ENCODE measurements at places on chromosomes 13 and 19.

- no peak for DNase-seq
Measured at GRCh38 chr13:43309311-43309710, 285.9 kb downstream of the DNAJC15 start.

DNA sequence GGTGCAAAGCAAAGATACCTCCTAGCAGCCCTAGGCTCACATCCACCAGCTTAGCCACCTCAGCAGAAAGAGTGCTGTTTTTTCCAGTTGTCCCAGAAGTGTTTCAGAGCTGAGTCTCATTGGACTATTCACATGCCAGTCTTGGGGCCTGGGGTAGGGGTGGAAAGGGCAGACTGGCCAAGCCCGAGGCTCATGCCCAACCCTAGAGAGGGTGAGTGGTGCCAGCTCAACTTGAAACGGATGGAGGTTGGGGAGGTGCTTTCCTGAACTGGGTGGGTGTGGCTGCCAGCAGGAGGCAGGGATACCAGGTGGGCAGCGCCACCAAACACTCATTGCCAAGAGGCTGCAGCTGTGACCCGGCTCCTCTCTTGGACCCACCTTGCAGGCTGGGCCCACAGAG lies 116.9 kb downstream of the DPF1 start:
- DNase-seq: no peak

DNA sequence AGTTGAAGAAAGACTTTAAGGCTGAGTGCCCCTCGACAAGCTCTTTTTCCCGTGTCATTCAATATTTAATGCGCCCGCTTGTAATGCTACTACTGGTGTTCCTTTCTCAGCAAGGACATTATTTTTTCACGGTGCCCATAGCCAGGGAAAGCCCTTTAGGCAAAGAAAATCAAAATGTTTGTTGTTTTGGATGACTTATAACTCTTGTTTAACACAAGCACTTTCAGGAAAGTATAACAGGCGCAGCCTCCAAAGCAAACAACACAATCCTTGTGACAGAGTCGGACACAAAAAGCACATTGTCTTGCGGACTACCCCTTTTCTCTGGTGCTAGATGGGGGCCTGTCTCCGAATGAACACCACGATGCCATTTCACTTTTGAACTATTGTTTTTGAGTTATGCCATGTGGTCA lies 12.4 kb downstream of the ZIC5 start:
- no peak for DNase-seq

- DNase-seq: no peak
Measured at GRCh38 chr19:19661675-19662251, 1.7 kb downstream of the ATP13A1 start.

GRCh38 chr19:35267353-35267817 lies 1.4 kb upstream of the USF2 start:
- peak; percentile 46 for DNase-seq

DNA sequence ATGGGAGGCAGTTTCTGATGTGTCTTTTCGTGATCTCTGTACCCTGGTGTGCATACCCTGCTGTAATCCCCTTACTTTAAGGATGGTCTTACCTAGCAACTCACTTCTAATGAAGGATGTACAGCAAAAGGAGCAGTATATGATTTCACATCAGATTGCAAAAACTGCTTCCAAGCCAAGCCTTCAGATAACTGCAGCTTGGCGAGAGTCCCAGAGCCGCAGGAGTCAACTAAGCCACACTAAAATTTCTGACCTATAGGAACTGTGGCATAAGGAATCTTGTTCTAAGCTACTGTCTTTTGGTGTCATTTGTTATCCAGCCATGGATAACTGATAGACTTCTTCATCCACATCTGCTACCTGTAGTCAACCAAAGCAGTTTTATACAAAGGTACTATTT lies 496.7 kb downstream of the GPC6 start:
- no peak for DNase-seq

DNA sequence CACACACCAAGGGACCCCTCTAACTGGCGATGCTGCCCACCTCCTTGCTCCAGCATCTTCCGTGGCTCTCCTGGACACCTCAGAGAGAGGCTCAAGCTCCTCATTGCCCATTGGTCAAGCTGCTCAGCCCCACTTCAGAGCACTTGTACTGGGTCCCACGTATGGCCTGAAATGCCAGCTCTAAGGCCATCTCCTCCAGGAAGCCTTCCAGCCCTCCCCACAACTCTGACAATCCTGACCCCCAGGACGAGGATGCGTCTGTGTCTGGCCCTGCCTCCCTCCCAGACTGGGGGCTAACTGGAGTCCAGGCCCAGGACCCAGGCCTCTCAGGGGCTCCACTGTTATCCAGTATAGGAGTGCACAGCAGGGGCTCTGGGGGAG lies 7.9 kb upstream of the HOMER3 start:
- no peak for DNase-seq

DNA sequence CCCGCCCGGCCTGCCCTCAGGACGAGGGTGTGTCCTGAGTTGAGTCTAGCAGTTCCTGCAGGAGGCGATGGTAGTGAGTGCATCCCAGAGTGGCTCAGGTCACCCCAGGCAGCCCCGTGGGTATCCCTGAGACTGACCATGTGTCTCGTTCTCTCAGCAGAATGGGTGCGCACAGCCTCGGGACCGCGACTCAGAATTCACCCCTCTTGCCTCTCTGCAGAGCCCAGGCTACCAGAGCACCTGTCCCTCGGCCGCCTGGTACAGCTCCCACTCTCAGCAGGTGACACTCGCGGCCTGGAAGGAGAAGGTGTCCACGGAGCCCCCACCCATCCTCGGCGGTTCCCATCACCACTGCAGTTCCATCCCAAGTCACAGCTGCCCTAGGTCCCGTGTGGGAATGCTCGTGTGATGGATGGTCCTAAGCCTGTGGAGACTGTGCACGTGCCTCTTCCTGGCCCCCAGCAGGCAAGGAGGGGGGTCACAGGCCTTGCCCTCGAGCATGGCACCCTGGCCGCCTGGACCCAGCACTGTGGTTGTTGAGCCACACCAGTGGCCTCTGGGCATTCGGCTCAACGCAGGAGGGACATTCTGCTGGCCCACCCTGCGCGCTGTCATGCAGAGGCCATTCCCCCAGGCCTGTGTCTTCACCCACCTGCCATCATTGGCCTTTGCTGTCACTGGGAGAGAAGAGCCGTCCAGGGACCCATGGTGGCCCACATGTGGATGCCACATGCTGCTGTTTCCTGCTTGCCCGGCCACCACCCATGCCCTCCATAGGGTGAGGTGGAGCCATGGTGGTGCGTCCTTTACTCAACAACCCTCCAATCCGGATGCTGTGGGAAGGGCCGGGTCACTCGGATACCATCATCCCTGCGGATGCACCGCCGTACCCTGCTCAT lies 87.1 kb upstream of the MCF2L start:
- no peak for DNase-seq

GRCh38 chr19:32868206-32868950 lies 1.2 kb downstream of the SLC7A9 start:
- no peak for DNase-seq

- no peak for DNase-seq
Measured at GRCh38 chr19:30778061-30778460, 405.9 kb downstream of the ZNF536 start.

- no peak for DNase-seq
Measured at GRCh38 chr19:41193430-41194156, 574 bp downstream of the CYP2S1 start.

- no peak for DNase-seq
Measured at GRCh38 chr19:54893406-54893805, 12.5 kb upstream of the NCR1 start.

- DNase-seq: no peak
Measured at GRCh38 chr13:62850331-62850730, 1434.7 kb upstream of the PCDH20 start.

DNA sequence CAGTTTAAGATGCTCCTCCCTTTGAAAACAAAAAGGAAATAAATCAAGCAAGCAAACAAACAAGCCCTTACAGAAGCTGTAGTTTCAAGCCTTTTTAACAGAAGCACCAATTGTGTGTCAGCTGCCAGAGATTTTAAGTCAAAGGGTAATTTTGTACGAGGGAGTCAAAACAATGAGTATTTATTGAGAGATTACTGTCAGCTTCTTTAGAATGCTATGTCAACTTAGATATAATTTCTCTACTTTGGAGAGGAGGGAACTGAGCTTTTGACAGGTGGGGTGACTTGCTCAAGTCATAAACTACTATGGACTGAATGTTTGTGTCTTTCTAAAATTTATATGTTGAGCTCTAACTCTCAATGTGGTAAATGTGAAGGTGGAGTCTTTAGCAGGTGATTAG lies 10.5 kb upstream of the CBY2 start:
- no peak for DNase-seq

DNA sequence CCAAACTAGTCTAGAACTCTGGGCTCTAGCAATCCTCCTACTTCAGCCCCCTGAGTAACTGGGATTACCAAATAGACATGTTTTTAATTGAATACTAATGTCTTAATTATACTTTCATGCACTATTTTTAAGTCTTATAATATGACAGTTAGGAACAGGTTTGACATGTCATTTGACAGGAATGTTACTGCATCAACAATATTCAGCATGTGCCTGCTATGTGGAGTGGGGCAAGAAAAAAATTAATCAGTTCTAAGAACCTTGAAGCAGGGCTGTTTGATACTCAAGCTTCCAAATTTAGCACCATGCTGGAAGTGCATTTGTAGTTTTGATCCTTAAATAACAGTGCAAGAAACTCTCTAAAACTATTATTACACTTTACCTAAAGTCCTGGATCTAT lies 265.3 kb downstream of the MZT1 start:
- DNase-seq: no peak

GRCh38 chr13:99911069-99911964 lies 60.2 kb downstream of the ZIC5 start:
- no peak for DNase-seq

DNA sequence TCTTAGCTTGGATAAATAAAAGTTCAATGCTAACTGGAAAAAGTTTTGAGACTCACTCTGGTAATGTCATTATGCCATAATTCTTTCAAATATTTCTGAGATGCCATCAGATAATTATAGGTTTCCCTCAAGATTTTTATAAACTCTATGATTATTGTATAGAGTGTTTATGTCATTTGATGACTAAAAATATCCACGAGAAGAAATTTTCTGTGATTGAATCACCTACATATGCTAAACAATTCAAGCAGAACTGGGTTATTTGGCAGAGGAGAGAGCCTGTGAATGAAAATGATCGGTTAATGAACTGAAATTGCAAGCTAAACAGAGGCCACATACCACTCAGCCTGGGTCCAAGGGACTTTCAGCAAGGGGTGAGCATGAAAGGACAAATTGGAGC lies 92.6 kb upstream of the TSC22D1 start:
- peak; percentile 43 for DNase-seq

GRCh38 chr19:882871-883497 lies 10.0 kb downstream of the MED16 start:
- DNase-seq: no peak

DNA sequence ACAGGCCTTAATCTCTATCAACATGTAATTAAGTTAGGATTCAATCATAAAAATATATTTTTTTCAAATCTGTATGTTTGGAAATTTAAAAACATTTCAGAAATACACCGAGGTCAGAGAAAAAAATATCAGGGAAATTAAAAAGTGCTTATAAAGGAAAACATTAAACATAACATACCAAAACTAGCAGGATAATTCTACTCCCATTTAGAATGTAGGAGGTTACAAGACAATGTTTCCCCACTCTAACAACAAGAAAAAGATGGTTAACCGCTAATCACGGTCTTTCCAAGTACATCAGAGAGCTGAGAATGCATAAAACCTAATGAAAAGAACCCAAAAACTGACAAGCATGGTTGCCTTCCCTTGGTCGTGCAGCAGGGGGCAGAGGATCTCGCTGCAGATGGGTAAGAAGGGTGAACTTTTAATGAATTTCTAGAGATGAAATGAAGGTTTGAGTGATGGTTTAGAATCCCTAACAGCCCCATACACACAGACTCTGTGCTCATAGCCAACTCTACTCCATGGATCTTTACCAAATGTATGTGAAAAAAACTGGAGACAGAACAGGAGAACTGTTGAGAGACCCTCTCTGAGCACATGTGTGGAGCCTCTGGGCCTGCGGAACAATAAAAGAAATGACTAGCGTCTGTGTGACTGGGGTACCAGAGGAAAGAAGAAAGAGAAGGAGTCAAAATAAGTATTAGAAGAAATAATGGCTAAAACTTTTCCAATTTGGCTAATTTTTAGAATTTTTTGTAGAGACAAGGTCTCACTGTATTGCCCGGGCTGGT lies 51.3 kb upstream of the LSM14A start:
- DNase-seq: no peak

GRCh38 chr19:3119693-3120380 lies 16.0 kb upstream of the GNA15 start:
- DNase-seq: no peak

- DNase-seq: peak; percentile 23
Measured at GRCh38 chr19:16496613-16496983, 404 bp downstream of the C19orf44 start.

GRCh38 chr13:46168783-46169182 lies 13.2 kb downstream of the LCP1 start:
- DNase-seq: no peak

GRCh38 chr13:88736026-88736425 lies 1064.9 kb downstream of the SLITRK5 start:
- DNase-seq: no peak

DNA sequence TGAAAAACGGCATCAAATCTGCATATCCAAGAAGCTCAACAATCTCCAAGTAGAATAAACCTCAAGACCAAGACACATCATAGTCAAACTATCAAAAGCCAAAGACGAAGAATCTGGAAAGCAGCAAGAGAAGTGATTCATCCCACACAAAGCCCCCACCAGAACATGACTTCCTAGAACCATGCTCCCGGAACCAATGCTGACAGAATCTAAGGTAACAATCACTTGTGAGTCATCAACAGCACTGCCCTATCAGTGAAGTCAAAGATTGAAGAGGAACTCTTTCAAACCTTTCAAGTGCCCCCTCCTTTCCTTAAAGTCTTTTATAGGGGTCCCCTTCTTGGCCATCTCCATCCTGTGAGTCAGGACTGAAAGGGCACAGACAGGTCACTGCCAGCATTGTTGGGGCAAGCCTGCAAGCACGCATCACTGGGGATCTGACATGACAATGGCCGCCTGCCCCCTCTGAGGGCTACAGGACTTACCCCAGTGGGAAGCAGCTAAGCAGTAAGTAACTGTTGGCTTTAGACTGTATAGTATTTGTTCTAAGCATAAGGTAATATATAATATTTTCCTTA lies at the start of gene CCDC70:
TSS of gene CCDC70 (plus strand) at position 247 of the 578 bp plus-strand sequence. CDS start 3,443 bp downstream, outside the sequence.
- DNase-seq: no peak

DNA sequence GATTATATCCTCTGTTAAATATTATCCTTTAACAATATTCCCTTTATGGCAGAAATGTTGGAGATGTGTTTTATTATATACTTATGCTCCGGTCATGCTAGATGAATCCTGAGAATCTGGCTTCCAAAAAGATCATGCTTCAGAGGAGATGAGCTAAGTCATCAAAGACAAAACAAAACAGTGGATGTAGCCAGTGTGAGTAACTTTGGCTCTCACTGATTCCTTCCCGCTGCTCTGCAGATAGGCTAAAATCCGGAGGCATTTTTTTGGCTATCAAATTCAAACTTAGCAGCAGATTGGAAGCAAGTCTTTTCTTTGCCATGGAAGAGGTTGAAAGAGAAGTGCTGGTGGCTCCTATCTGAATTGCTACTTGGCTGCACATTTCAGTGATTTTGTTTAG lies 295.9 kb downstream of the GPC6 start:
- no peak for DNase-seq

- DNase-seq: no peak
Measured at GRCh38 chr13:40429706-40430545, 236.5 kb downstream of the FOXO1 start.
